ENCODE measurements at places on chromosomes 4 and X.

- DNase-seq, result no peak
These were observed 384.6 kb downstream of the DTHD1 start for GRCh38 chr4:36665985-36666527.

GRCh38 chr4:141028024-141028529 lies 105.2 kb downstream of the RNF150 start:
- no peak for DNase-seq

DNA sequence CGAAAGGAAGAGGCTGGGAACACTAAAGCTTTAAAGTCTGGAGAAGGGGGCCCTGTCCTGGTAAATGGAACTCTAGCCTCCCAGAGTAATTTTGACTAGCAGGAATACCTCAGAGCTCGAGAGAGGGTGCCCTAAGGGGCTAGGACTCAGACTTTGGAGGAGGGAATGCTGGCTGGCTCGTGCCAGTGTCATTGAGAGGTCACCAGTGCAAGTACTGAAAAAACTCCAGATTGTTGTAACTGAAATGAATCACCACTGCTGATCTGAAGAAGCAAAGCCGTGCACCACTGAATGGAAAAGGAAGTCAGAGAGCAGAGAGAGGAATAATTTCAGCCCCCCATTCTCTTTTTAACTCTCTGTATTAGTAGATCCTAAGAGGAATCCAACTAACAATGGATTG lies 690.2 kb downstream of the FAT4 start:
- no peak for DNase-seq

GRCh38 chrX:42027367-42028000 lies 104.1 kb upstream of the CASK start:
- DNase-seq, result no peak

GRCh38 chr4:47550899-47551548 lies 65.9 kb downstream of the ATP10D start:
- DNase-seq, result no peak

- no peak for DNase-seq
These were observed 5.0 kb downstream of the GTPBP6 start for GRCh38 chrX:313546-313945.

DNA sequence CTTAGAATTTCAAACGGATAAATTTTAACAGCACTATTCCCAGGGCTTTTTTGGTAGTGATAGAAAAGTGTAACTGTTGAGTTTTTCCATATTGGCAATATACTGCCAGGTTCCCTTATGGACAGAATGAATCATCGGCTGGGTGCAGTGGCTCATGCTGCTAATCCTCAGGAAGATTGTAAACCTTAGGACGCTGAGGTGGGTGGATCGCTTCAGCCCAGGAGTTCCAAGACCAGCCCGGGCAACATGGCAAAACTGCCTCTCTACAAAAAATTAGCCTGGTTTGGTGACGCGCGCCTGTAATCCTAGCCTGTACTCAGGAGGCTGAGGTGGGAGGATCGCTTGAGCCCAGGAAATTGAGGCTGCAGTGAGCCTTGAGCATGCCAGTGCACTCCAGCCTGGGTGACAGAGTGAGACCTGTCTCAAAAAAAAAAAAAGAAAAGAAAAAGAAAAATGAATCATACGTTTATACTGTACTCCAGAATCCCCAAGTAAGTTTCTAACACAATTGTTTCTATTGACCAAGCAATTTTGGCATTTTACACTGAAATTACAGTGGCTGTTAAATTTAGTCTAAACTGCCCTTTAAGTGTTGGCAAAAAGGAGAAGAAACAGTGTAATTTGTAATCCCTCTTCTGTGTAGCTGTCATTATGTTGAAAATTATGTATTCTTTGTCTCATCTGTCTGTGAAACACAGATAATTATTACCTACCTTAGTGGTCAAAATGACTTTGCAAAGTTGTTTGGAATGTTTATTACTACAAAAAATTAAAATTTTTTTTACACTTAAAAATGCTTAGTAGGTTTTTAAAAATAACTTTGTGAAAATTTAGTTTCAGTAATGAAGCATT lies 1.8 kb downstream of the SLC30A9 start:
- no peak for DNase-seq

DNA sequence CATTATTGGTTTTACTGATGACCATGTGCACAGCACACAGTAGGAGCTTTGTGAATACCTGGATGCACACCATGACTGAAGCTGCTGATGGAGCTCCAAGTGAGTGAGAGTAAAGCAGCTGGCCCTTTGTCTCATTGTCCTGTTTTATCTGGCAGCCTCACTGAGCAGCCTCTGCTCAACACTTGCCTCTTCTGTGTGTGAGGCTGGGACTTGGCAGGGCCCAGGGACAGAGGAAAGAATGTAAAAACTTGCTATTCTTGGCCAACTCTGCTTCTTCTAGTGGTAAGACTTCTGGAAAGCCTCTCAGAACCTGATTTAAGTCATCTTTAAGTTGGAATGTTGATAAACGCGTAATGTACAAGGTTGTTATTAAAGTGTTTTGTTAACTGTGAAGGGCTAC lies 61.4 kb downstream of the BEX1 start:
- DNase-seq, result no peak

DNA sequence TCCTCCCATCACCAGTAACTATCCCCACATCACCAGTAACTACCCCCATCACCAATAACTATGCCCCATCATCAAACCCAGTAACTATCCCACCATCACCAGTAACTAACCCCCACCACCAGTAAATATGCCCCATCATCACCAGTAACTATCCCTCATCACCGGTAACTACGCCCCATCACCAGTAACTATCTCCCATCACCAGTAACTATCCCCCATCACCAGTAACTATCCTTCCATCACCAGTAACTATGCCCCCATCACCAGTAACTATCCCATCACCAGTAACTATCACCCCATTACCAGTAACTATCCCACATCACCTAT lies 2.9 kb downstream of the ASMTL start:
- DNase-seq, result no peak

DNA sequence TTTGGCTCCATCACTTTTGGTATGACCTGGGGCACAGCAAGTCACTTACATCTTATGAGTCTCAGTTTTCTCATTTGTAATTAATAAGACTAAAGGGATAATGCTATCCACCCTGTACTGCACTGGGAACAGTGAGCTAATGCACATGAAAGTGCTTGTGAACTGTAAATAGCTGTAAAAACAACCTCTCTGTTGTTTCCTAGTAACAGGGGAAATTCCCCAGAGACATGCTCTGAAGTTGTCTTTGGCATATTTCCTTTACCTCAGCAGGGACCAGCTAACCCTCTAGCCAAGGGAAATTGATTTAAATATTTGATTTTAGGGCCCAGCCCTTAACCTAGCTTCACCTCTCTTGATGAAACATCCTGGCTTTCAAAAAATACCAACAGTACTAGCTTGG lies 6.1 kb upstream of the CYSLTR1 start:
- DNase-seq, result no peak

GRCh38 chrX:142938793-142939192 lies 86.9 kb upstream of the SPANXN4 start:
- DNase-seq, result no peak

DNA sequence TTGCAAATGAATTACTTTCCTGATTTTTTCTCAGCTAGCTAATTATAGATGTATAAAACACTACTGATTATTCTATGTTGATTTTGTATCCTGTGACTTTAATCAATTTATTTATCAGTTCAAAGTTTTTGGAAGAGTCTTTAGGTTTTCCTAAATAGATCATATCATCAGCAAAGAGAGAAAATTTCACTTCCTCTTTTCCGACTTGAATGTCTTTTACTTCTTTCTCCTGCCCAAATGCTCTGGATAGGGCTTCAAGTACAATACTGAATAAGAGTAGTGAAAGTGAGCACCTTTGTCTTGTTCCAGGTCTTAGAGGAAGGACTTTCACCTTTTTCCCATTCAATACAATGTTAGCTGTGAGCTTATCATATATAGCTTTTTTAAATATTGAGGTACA lies 417.9 kb downstream of the PDGFC start:
- no peak for DNase-seq

DNA sequence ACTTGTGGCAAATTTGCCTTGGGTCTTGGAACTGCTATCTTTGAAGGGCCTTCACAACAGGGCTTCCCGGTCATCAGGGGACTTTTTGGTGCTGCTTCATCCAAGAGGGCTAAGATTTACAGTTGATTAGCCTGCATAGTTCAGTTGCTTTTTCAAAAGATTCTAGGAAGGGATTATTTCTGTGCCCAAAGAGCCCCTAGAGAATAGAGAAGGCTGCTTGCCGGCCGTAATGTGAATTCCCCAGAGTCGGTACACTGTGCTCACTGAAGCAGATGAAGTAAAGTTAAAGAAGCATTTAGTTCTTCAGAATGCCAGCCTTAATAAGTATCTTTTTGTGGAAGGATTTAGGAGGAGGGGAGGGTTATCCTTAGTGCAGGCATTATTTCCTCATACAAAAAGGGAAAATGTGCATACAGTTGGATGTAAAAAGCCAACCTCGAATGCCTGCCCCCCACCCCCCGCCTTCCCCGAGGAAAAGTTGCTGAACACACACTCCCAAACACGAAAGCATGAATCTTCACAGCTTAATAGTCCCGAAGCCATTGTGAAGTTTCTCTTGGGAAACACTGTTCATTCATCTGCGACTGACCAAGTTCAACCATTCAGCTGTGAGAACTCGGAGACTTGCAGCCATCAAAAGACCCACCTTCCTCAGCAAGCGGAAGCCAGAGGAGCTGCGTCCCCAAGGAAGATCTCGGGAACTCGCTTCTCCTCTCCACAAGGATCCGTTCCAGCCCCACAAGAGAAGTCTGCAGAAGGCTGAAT lies 47.6 kb downstream of the ANOS1 start:
- no peak for DNase-seq

DNA sequence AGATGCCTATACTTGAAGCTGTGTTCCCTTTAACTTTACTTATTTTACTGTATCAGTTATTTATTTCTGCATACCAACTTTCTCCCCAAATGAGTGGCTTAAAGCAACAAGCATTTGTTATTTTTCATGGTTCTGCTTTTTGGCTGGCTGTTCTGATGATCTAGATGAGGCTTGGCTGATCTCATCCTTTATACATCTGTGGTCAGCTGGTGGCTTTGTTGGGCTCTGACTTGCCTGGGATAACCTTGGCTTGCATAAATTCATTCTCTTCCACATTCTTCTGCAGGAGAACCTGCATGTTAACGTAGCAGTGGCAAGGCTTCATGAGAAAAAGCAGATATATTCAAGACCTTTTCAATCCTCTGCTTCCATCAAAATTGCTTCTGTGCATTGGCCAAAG lies 1317.6 kb downstream of the ADGRL3 start:
- no peak for DNase-seq

DNA sequence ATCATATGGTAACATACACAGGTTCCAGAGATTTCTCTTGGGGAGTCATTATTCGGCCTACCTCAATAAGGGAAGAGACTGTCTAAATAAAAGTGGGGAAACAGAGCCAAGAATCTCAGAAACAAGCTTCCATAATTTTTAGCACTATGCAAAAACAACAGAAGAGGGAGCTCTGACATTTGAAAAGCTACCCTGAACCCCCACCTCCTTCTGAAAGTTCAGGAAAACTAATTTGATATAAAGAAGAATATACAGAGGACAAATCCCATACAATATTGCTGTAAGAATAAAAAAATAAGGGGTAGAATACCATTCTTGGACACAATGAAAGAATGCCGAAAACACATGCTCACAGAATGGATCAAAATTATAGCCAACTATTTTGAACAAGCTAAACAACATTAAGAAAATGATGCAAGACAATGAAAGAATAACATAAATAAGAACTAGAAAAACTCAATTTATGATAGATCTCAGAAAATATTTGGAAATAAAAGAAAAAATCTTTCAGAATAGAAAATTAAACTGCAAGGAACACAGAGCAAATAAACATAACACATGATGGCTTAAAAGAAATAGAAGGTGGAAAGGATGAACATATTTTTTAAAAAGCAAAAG lies 14.4 kb upstream of the ZNF41 start:
- DNase-seq, result no peak

DNA sequence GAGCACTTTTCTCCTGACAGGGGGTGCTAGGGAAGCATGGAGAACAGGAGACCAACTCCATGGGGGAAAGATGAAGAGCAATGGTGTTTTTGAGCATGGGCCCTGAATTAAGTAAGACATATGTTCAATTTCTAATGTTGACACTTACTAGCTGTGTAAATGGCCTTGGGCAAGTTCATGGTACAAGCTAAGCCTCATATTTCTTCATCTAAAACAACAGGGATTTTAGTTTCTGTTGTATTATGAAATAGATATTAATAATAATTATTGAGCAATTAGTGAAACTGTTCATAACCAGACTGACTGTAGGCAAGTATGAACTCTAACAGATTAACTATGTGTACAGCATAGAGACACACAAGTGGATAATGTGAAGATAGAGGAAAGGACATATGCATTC lies 515.0 kb upstream of the FAT1 start:
- no peak for DNase-seq

DNA sequence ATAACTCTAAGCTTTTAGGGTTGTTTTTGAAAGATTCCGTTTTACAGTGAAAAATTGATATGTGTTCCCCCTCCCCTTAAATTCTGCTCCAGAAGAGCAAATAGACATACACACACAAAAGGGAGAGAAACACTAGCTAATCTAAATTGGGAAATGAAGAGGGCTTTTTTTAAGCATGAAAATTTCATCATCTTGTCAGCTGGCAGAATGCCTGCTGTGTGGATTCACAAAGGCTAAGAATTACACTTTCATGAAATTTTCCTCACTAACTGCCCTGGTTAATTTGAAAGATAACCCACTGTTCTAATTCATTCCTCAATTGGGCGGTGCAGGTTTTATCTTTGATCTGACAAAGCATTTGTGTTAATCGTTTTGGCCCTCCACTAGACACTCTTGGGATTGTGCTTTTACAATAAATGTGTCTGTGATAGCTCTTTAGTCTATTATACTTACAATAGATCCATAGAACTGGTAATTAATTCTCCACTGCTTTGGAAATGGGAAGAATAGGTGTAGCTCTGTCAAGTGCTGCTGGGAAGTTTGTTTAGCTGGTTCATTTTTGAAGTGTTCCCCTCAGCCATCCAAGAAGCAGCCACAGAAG lies 152.9 kb downstream of the POLA1 start:
- no peak for DNase-seq

DNA sequence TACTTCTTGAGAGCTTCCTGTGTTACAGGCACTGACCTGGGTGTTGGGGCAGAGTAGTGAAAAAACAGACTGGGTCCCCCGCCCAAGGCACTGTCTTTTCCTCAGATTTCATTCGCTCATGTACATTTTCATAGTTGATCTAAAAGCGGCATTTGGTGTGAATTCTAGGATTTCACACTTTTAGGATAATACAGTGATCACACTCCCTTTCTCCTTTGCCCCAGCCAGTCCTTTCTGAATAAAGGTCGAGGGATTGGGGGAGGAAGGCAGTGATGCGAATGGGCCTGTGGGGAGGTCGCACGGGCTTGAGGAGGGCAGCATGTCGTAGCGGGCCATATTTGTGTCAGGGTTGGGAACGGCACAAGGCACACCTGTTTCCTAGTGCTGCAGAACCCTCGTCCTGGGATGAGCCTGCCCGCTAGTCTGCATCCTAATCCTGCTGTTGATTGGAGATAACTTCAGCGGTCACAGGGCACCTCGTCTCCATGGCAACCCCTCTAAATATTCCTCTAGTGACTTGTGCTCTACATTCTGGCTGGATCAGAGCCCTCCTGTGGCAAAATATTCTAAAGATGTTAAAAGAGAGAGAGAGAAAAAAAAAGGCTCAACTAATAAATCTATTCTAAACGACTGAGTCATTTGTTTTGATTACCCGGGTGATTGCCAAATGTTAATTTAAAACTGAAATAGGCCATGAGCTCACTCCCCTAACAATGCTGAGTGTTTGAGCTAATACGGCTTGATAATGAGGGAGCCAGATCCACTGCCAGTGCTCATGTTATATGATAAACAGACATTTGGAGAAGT lies 21.8 kb downstream of the FHL1 start:
- no peak for DNase-seq
